Fibroblast of gingiva (primary cell): ENCODE measurements at places on chromosomes 13 and 19.
A peak's percentile ranks its signal among the peaks of the same experiment; 100 is the strongest.

DNA sequence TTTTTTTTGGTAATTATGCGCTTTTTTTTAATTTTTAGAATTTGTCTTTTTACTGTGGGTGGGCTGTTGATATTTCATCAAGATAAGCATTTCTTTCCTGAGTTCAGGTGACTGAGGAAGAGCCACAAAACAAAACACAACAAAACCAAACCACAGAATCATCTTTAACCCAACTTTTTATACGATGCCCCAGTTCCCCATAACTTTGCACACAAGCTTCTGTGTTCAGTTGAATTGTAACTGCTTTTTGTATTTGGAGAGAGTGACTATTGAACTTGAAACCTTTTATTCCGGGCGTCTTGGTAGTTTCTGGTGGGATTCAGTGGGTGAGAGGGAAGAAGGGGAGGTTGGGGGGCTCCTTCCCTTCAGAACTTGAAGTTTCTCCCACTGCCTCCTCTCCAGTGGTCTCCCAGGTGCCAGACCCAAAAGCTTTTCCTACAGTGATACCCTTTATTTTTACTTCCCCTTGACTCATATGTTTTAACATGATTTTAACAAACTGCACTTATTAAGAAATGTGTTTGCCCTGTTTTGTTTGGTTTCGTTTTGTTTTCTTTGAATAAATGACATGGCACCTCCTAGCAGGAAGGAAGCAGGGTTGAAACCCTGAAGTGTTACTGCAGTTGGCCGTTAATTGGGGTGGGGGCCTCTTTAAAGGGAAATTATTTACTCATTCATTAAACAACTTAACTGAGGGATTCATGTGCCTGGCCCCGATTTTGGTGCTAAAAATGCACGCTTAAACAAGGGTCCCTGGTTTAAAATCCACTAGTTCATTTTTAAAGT, 2.7 kb upstream of the CCDC97 start:
- no peak for DNase-seq

- no peak for DNase-seq
Observed at GRCh38 chr13:33479105-33479504, 193.6 kb upstream of the STARD13 start.

- peak; percentile 78 for DNase-seq
Observed at GRCh38 chr13:93309886-93310523, 83.4 kb downstream of the GPC6 start.

DNA sequence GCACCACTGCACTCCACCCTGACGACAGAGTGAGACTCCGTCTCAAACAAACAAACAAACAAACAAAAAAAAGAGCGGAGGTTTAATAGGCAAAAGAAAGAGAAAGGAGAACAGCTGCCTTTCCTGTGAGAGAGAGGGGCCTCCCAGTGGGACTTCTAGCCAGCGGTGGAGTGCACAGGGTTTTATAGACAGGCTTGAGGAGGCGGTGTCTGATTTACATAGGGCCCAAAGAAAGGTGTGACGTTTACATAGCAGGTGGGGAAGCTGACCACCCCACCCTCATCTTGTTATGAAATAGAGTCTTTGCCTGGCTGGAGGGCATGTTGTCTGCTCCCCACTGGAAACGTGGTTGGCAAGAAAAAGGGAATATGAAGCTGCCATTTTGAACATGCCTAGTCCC, 106.0 kb upstream of the CSNK1A1L start:
- DNase-seq, result no peak

DNA sequence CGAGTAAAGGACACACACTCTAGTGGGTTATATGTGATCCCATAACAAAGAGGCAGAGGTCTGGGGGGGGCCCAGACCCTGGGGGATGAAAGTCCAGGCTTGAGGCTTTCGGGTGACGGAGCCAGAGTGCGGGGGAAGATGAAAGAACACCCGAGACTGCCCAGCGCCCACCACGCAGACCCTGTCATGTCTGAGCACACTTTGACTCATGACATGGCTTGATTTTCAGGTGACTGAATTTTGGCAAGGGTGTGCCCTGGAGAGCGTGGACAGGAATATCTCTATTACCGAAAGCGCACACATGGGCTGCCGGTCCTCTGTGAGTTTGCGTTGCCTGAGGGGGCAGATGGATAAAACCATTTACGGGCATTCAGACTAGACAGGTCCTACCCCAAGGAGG, 192.0 kb upstream of the SOX1 start:
- DNase-seq, result no peak

DNA sequence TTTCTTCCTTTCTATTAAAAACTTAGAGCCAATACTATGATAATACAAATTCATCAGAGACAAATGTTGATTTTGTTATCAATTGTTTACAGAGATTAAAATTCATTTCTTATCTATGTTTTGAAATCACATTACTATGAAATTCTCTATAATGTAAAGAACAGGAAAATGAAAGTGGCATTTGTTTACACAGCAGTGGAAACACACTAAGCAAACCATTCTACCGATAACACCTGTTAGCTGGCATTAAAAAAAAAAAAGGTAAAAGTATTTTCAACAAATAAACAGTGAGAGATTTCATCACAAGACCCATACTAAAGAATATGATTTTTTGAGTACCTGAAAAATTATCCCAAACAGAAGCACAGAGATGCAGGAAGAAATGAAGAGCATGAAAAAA, 4.8 kb upstream of the CCDC70 start:
- no peak for DNase-seq

GRCh38 chr19:35207391-35207871, 21.1 kb downstream of the FAM187B start:
- no peak for DNase-seq
